Psoas muscle (tissue), 8 donors: ENCODE measurements at places on chromosomes 5 and 9. TPM values are rescaled to one million over a fixed set of nuclear protein-coding genes. Genes with fewer than 3 reads are reported as not detected.

ZDHHC11 gene
- total RNA-seq = 9.4 TPM

GRCh38 chr9:37251452-37251851 is 131.1 kb downstream of the ZCCHC7 start:
- DNase-seq = no peak
- no peak overlapping the region for H3K27ac ChIP-seq

GRCh38 chr5:154762700-154763099 is 7.5 kb downstream of the LARP1 start:
- H3K4me3 ChIP-seq = no peak overlapping the region
- H3K27ac ChIP-seq = no peak overlapping the region
- no peak for DNase-seq
- H3K27me3 ChIP-seq = no peaks in the 10 kb centered on the region
- no peaks in the 10 kb centered on the region for H3K36me3 ChIP-seq

DNA sequence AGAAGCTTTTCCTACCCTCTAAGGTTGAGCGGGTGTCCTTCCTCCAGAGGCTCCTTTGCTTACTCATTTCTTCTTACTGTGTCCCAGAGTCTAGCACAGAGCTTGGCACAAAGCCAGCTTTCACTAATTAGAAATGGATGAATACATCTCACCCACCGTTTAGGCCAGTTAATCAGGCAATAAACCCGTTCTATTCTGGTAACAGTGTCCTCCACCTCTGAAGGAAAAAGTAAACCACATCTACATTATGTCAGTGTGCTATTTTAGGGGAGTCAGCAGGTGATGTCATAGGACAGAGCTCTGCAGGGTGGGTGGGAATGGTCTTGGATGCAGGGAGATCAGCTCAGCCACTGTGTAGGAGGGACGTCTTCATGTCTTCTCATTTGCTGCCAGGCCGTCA is 109.2 kb downstream of the OSTF1 start:
- no peak overlapping the region for H3K4me3 ChIP-seq
- no peak for DNase-seq
- no peaks in the 10 kb centered on the region for H3K36me3 ChIP-seq
- H3K27ac ChIP-seq = no peak overlapping the region
- H3K4me1 ChIP-seq = no peaks in the 10 kb centered on the region
- no peaks in the 10 kb centered on the region for H3K27me3 ChIP-seq

BASP1 gene
- total RNA-seq = 1.9 TPM

DNA sequence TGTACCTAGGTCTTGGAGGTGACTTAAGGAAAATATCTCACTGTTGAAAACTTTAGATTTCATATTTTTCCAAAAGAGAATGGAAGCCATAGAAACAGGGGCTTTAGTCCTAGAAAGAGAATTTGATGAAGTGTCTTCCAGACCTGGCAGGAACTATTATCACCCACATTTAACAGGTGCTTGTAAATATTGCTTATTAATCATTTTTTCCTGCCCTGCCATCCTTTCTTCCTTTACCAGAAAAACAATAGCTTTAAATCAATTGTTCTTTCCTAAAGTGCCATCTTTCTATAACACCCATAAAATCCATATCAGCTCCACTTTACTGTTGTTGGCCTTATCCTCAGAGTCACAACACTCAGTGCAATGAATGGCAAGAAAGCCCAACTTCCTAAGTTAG is 350.9 kb downstream of the YTHDC2 start:
- H3K27me3 ChIP-seq = no peaks in the 10 kb centered on the region
- DNase-seq = no peak

DNA sequence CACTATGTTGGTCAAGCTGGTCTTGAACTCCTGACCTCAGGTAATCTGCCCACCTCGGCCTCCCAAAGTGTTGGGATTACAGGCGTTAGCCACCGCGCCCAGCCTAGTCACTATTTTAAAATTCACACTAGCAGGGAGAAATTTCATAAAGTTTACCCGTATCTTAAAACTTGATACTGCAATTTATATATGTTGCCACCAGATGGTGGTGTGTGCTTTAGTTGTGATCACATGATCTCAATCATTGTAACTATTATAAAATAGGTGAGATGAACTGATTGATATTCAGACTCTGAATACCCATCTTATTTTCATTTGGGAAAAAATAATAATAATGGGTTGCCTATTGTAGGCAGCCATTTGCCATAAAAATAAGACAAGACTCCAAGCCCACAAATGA is 1330.4 kb upstream of the WWC1 start:
- no peak overlapping the region for H3K4me3 ChIP-seq
- H3K4me1 ChIP-seq = no peaks in the 10 kb centered on the region
- no peaks in the 10 kb centered on the region for H3K27me3 ChIP-seq
- no peaks in the 10 kb centered on the region for H3K36me3 ChIP-seq
- DNase-seq = no peak

DNA sequence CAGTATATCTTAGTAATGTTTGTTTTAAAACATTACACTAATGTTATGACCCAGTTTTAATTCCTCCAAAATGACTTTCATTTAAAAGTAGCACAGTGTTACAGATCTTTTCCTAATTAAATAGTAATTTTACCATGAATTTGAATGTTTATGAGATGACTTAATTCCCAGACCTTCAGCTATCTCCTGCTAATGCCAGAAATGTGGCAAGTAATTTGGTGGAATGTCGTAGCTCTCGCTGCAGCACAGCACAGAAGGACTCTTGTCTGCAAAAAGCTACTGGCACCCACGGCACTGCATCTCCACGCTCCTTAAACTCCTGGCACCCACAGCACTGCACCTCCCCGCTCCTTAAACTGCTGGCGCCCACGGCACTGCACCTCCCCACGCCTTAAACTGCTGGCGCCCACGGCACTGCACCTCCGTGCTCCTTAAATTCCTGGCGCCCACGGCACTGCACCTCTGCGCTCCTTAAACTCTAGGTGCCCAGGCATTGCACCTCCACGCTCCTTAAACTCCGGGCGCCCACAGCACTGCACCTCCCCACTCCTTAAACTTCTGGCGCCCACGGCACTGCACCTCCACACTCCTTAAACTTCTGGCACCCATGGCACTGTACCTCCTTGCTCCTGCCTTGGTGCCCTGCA is 163.1 kb downstream of the CDK5RAP2 start:
- H3K4me3 ChIP-seq = no peak overlapping the region
- H3K27me3 ChIP-seq = no peaks in the 10 kb centered on the region
- no peak overlapping the region for H3K27ac ChIP-seq
- H3K4me1 ChIP-seq = peaks cover 8% of the 10 kb centered on the region
- H3K36me3 ChIP-seq = peaks cover 51% of the 10 kb centered on the region
- DNase-seq = no peak
